Cortex of kidney (tissue), 1 donor: ENCODE measurements at places on chromosomes 6 and 20.

DNA sequence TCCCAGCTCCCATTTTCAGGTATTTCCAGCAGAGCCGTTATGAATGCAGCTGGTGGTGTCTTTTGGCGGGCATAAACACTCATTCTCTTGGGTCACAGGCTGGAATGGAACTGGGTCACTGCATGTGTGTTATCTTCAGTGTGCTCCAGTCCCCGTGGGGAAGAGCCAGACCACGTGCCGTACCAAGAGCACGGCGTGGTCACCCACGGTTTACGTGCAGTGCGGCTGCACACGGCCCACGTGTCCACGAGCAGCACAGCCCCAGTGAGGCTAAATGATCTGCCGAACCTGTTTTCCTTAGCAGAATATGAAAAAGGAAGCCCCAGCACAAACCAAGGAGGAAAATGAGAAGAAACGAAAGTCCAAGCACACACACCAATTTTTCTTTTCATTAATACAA is 121.5 kb downstream of the IRF4 start:
- DNase-seq, result no peak

GRCh38 chr20:23048283-23049200 is 930 bp downstream of the THBD start:
- DNase-seq, result no peak

GRCh38 chr6:113292646-113293422 is 564.3 kb upstream of the MARCKS start:
- DNase-seq, result no peak

GRCh38 chr6:5201271-5201670 is 59.5 kb downstream of the LYRM4 start:
- no peak for DNase-seq

DNA sequence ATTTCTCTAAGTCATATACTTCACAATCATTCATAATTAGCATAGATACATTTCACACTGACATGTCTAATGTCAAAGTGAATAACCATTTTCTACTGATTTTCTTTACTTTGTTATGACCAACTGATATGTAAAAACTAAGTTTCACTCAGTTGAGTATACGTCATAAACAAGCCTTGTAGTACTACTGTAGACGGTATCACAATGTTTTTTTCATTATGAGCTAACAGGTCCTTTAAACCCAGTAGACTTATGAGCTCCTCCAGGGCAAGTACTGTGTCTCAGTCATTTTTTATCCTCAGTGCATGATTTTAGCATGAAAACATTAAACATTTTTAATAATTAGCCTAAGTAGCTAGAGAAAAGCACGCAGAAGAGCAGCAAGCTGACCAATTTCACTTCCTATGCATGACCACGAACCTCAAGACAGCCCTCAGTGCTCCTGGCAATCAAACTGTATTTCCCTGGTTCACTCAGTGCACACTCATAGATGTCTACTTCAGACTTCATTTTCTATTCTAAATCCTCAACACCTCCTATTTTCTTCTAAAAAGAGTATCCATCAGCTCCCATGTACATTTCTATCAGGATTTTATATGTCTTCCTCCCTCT is 32.0 kb upstream of the TFAP2D start:
- DNase-seq, result no peak

DNA sequence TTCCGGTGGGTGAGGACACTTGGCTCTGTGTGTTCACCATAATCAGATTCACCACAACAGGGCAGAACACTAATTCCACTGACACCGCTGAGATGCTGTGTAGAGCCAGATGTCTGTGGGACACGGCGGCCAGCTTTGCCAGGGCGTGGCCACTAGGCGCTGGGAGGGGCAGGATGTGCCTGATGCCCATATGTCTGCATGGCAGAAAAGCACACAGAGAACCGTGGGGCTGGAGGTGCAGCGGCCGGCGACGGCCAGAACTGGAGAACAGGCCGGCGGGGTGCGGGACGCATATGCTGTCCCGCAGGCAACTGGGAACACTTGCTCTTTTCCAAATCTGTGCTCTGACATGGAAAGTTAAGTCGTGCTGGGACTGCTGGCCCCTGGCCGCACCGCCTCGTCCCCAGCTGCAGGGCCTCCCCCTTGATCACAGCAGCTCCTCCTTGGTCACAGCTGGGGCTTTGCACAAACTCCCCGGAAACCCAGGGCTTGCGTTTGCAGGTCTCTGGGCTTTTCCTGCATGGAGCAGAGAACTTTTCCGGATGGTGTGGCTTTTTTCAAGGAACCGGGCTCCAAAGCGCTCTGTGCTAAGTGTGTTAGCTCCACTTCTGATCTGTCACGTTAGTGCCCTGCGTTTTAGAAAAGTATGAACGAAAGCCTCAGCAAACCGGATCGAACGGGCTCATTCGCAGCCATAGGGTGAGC is 31.1 kb downstream of the NTSR1 start:
- no peak for DNase-seq

DNA sequence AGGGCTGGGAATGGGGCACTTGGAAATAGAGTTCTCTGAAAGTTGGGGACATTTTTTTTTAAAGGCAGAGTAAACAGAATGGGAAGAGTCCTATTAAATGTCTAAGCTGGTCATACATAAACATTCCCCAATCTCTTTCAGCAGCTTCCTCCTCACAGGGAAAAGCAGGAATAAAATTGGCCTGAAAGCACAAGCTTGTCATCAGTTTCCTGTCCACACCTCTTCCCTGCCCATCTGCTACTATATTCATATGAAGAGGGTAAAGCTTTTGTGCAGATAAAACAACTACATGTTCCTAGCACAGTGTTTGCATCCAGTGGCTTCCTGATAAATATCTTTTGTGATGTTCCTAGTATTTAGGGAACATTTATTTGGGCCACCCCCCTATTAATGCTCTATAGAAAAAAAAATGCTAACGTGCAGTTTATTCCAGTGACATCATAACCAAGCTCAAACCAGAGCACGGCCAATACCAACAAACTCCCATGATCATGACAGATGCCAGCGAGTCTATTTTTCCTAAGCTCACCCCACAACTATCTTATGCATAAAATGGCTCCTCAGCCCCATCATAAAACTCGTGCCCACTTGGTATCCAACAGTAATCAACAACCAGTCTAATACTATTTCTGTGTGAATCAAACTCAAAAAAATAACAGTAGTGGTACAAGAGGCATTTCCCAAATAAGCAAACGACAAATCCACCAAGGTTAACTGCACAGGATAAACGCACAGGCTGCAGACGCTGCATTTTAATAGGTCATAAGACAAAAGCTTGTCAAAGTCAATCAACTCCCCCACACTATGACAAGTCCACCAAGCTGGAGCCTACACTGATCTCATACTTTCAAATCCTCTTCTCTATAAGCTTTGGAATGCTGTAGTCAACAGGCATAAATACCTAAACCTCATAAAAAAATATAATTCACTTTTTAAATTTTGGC is 95.3 kb downstream of the EPB41L2 start:
- DNase-seq, result no peak

GRCh38 chr6:98124171-98124570 is 710.2 kb upstream of the POU3F2 start:
- no peak for DNase-seq

DNA sequence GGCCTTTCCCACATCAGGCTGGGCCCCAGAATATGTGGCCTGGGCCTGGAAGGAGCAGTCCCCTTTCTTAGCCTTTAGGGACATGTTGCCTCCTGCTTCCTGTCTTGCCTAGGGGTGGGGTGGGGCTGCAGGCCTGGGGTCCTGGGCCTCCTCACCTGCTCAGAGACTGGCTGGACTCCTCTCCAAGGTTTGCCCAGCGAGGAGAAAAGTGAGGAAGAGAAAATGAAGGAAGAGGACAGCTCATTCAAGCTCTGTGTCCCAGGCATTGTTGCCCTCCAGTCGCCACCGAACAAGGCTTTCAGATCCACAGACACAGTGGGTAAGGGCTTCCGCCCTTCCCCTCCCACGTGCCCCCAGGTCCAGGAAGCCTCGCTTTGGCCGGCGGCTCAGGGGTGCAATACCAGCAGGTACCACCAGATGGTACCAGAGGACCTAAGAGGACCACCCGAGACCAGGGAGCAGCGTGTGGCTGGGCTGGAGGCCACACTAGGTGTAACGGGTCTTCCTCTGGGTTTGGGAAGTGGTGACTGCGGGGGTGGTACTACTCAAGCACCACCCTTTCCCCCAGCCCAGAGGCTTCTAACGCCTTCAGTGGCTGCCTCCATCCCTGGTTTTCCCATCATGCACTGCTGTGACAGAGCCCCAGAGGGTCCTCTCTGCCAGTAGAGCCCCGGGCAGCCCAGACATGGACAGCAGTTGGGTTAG is 5.5 kb upstream of the BAK1 start:
- no peak for DNase-seq
